Substantia nigra (tissue), 51 donors: ENCODE measurements at places on chromosomes 6 and 20.

- no peak for DNase-seq
Observed at GRCh38 chr20:21325296-21325695, 22.2 kb downstream of the XRN2 start.

GRCh38 chr6:33192105-33192646 lies at the start of gene COL11A2:
TSS of gene COL11A2 (minus strand) at chr6:33192467. CDS start at chr6:33192240, 227 bp downstream.
- no peak for DNase-seq

- DNase-seq: no peak
Observed at GRCh38 chr6:130907687-130908086, 80.5 kb downstream of the SMLR1 start.

GRCh38 chr20:17326096-17326495 lies 99.3 kb downstream of the PCSK2 start:
- no peak for DNase-seq

- DNase-seq: no peak
Observed at GRCh38 chr6:158332237-158332636, 20.0 kb downstream of the TULP4 start.

DNA sequence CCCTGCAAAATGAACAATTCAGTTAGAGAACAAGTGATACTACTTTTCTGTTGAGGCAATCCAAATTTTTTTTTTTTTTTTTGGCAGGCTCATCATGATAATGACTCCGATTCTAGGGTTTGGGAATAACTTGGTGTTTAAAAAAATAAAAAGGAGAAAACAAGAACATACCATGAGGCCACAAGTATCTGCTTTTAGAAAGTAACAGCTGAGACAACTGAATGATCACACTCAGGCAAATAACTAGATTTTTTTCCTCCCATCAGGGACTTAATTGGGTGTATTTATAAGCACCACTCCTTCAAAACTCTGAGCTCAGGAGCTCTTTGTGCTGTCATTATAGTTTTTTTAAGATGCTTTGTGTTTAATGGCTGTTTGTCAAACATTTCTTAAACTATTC lies 29.6 kb downstream of the PAK5 start:
- no peak for DNase-seq

GRCh38 chr6:29561606-29562181 lies 2.2 kb upstream of the UBD start:
- no peak for DNase-seq

- no peak for DNase-seq
Observed at GRCh38 chr6:75273009-75273408, 11.6 kb downstream of the TMEM30A start.

DNA sequence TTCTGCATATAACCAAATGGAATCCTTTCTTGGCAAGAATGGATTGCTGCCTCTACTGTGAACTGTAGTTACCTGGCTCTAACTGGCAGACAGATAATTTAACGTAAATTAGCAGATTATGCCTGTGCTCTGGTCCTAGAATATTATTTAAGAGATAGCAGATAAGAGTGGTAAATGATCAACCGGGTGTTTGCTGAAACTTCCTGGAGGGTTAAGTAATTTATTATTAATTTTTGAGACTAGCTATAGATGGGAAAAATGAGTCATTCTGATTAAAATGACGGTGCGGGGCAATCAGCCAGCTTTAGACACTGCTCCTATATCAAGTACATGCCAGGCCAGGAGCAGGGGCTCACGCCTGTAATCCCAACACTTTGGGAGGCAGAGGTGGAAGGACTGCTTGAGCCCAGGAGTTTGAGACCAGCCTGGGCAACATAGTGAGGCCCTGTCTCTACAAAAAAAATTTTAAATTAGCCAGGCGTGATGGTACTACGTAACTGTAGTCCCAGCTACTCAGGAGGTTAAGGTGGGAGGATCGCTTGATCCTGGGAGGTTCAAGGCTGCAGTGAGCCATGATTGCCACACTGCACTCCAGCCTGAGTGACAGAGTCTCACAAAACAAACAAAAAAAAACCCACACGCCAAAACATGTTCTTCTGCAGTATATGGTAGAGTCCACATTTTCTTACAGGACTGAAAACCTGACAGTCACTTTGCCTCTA lies 22.6 kb downstream of the B4GALT5 start:
- DNase-seq: no peak

DNA sequence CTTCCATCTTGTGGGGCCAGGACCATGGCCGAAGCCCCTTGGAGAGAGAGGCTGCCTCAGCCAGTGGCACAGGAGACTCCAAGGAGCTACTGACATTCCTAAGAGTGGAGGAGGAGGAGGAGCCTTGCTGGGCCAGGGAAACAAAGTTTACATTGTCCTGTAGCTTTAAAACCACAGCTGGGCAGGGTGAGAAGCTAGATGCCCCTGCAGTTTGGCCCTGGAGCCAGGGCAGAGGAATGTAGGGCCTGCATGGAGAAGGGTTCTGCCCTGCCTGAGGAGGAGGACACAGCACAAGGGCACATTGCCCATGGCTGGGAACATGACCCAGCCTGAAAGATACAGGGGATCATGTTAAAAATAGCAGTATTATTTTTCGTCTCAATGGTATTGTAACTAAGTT lies 37.4 kb downstream of the PLCG1 start:
- no peak for DNase-seq

GRCh38 chr20:23915844-23916243 lies 36.3 kb upstream of the CST5 start:
- no peak for DNase-seq

- no peak for DNase-seq
Observed at GRCh38 chr6:92180090-92180489, 1239.3 kb downstream of the EPHA7 start.

DNA sequence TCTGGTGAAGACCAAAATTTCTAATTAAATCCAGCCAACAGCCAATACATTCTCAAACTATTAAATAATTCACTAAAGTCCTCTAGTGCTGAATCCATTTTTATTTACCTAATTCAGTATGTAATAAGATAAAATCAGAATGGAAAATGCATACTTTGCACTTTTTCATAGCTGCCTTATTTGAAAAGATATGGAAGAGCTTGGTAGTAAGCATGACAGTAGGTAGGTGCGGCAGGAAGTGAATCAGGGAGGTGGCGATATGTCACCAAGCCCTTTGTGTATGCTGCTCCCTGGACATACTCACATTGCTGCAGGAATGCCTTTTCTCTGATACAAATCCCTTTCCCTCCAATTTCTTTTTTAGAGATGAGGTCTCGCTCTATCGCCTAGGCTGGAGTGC lies 10.2 kb upstream of the TGM3 start:
- DNase-seq: no peak

DNA sequence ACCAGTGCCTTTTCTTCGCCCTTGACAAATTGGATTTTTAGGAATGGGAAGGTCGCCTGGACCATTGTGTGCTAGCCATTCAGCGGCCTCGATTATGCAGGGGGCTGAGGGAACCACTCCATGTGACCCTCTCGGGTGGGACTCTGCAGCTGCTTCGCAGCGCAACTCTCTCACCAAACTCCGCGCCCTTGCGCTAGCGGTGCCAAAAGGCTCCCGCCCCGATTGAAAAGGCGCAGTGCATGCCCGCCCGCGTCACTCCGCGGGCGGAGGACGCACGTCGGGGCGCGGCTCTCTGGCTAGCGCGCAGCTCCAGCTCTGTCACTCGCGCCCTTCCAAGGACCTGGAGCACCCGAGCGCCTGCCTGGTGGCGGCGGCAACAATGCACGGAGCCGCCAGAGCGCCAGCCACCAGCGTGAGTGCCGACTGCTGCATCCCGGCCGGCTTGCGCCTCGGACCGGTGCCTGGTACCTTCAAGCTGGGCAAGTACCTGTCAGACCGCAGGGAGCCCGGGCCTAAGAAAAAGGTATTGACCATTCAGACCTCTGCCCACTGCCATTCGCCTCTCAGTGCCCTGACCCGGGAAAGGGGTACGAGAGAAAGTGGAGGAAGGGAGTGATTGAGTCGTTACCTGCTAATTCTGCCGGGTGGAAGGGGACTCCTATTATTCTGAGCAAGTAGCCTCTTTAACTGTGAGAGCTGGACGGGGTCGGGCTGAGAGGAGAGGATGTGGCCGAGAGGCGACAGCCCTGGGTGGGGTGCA lies at the start of gene PRDM13:
TSS of gene PRDM13 (plus strand) at position 178 of the 760 bp plus-strand sequence. CDS start at position 380, 202 bp downstream.
- no peak for DNase-seq

DNA sequence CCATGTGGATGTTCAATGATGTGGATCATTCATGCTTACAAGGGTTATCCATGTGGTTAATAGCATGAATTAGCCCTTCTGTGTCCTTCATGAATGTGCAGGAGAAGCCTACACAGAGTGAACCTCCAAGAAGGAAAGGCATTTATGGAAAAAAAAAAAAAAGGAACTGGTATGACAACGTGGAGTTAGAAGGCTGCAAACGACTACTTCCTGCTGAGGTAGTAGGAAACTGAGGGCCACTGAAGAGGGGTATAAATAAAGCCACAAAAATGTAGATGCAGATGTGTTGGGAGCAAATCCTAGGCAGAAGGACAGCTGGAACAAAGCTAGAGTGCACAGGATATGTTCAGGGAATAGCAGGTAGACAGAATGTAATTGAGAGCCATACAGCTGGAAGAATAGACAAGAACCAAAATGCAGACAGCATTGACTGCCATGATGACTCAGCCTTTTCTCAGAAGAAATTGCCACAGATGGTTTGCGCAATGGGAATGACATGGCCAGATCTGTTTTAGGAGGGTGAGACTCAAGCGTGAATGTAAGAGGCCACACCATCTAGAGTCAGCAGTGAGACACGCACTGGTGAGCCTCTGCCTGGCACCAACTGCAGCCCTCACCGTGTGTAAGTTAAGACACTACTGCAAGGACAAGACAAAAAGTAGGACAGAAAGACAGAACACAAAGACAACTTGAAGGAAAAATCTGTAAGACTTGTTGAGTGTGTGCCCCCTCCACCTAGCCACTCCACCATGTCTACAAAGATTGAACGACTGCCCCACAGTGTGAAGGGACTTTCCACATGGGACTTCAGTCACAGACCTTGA lies 79.8 kb downstream of the KIF13A start:
- peak; percentile 9 for DNase-seq

GRCh38 chr6:47360388-47360787 lies 50.7 kb upstream of the TNFRSF21 start:
- DNase-seq: no peak
